ENCODE measurements at places on chromosomes 6 and 20.

DNA sequence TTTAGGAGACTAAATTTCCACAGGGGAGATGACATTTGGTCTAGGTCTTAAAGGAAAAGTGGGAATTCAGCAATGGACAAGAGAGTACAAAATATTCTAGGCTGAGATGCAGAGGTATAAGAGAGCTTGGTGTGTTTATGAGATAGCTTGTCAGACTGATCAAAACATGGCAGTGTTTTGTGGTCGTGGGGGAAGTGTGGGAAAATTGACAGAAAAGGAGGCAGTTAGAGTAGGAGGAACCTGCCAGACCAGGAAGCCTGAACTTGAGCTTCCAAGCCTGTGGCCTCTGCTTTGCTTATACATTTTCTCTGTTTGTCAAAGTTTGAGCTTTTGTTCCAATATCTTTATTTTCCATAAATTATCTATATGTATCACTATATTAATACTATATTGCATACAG lies 69.5 kb upstream of the MAP3K7 start:
- DNase-seq = no peak

- no peak for DNase-seq
These were observed 161.8 kb downstream of the IBTK start for GRCh38 chr6:82085701-82086100.

DNA sequence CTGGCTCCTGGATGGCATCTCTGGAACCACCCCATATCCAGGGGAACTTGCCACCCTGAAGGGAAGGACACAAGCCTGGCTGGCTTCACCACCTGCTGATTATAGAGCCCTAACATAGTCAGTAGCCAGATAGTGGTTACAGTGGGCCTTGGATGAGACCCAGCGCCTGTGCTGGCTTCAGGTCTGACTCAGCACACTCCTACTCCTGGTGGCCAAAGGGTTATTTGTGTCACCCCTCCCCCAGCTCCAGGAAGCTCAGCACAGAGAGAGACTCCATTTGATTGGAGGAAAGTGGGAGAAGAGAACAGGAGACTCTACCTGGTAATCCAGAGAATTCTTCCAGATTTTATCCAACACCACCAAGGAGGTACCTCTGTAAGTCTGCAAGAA lies 12.8 kb downstream of the SNX14 start:
- DNase-seq = no peak

GRCh38 chr6:48866682-48867081 lies 596.4 kb downstream of the MMUT start:
- no peak for DNase-seq
